Activated CD8-positive, alpha-beta memory T cell treated with anti-CD3 and anti-CD28 coated beads for 24 hours (primary cell): ENCODE measurements at places on chromosomes 13 and 19.

DNA sequence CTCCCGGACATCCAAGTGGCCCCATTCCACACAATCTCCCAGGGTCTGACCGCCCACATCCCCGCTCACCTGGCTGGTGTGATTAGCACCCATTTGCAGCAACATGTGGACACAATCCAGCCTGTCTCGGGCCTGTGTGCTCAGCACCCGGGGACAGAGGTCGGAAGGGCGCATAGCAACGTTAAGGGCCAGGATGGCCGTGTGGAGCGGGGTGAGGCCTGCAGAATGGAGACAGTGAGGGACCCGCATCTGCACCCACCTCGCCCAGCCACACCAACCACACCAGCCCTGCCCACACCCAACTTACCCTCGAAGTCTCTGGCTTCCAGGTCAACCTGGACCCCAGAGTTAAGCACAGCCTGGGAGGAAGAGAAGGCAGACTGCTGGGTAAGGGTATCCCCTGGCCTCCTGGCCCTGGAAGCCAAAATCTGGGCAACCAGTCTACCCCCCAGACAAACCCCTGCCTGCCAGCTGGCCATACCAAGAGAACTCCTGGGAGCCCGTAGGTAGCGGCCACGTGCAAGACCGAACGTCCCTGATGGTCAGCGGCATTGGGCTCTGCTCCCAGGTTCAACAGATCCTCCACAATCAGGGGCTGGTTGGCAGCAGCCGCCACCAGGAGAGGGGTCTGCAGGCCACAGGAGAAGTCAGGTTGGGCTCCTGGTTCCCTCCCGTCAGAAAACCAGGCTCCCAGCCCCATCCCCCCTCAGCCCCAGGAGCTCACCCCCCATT, 4.3 kb downstream of the NFKBID start:
- DNase-seq, result no peak

DNA sequence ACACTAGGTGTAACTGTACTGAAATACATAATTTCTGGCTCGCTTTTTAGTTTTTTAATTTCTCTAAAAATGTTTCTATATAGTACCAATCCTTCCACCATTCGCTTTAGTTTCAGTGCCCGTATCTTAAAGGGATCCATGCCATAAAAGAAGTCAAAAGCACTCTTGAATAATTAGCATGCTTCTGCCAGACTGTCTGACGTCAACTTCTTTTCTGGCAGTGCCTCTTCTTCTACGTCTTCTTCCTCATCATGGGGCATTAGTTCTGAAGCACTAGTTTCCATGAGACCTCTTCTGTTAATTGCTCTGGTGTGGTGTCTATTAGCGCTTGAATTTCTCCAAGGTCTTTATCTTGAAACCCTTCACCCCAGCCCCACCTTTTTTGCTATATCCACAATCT, 93.8 kb upstream of the DOCK9 start:
- DNase-seq, result no peak

GRCh38 chr13:31192306-31192705, 7.5 kb upstream of the B3GLCT start:
- DNase-seq, result no peak

DNA sequence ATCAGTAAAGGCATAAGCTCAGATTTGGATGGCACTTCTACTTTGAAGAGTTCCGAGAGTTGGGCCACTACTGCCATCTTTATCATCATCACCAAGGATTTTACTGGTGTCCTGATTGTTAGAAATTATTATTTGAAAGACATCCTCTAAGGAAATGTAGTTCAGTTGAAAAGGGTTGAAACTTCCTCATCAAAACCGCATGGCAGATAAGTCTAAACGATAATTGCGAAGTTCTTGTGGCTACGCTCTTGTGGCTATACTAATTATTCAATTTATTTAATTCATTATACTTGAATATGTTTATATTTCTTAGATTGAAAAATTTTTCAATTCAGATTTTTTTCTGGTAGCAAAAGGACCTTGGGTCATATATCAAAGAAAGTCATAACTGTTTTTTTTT, 22.4 kb downstream of the TNFRSF19 start:
- DNase-seq, result no peak

GRCh38 chr13:20403826-20404225, 121.8 kb downstream of the CRYL1 start:
- DNase-seq, result peak; percentile 21

DNA sequence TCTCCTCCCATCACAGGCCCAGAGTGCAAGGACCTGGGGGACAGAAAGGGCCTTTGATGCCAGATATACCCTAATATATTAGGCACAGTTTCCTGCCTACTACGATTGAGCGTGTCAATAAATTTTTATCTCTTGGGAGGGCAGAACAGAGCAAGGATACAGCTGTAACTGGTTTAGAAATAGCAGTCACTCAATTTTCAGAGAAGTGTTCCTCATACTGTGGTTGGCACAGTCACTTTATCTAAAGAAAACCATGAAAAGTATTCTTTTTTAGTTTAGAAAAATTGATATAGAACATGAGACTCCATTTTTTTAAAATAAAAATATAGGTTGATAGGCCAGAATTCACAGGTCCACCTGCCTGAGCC, 460 bp upstream of the ZNF155 start:
- DNase-seq, result no peak

DNA sequence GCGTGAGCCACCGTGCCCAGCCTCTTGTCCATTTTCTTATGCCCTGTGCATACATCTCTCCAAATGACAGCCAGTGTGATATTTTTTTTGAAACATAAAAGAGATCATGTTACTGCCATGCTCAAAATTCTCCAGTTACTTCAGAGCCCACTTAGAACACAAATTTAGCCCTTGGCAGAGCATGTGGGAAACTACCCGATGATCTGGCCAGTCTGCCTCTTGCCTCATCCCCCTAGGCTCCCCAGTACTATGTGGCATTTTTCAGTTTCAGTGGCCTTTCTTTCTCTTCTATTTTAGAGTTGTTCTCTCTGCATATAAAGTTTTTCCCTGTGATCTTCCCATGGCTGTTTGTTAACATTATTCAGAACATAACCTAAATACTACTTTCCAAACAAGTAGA, 323.0 kb downstream of the GPC5 start:
- DNase-seq, result no peak

- DNase-seq, result no peak
These were observed 31.0 kb upstream of the KATNAL1 start for GRCh38 chr13:30338331-30338851.

DNA sequence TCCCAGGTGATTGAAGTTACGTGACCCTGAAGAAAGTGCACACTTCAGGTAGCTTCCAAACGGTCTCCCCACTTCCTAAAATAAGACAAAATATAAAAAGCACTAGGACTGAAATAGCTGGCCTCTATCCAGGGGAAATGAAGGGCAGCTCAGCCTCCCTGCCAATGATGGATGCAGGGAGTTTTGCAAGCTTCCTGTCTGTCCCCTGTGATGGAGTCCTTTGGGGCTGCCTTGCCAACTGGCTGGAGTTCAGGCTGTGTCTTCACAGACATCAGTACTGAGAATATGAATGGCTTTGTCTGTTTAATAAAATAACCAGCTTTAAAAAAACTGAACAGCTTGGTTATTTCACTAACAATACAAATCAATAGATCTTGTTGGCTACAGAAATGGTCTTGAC, 101.4 kb upstream of the GPR12 start:
- no peak for DNase-seq

DNA sequence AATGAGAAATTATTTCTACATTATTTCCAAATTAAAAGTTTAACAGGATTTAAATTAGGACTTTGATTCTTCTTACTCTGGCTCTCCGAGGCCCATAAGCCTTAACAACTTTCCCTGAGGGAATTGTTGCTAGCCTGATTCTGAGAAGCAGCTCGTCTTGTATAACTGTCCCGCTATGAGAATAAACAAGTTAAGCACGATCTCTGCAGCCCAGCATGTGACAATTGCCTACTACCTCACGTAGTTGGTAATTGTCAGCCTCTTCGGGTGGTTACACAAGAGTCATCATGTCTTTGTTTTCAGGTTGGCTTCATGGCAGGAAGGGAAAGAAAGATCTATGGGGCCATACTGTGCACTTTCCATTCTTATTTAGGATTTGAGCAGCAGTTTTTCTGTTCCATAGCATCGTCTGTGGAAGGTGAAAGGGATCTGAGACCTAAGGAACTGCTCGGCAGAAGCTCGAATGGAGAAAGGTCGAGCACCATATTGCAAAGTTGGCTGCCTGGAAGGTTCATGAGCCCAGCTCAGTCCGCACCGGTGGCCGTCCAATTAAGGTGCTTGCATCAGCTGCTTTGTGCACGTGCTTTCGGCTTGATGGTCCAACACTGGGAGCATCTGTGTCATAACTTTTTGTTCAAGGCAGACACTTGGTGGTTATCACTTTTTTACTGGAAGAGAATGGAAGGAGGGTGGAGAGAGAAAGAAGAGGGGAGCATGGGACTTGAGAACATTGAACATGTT, 1.8 kb upstream of the STARD13 start:
- no peak for DNase-seq

- DNase-seq, result no peak
These were observed 15.8 kb upstream of the CLDN10 start for GRCh38 chr13:95536632-95537241.

- DNase-seq, result no peak
These were observed 16.4 kb upstream of the KCNN1 start for GRCh38 chr19:17950310-17951156.

DNA sequence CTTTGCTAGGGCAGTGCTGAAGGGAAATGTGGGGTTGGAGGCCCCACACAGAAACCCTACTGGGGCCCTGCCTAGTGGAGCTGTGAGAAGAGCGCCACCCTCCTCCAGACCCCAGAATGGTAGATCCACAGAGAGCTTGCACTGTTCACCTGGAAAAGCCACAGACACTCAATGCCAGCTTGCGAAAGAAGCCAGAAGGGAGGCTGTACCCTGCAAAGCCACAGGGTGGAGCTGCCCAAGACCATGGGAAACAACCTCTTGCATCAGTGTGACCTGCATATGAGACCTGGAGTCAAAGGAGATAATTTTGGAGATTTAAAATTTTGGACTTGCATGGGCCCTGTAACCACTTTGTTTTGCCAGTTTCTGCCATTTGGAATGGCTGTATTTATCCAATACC, 615.4 kb upstream of the MIR17HG start:
- DNase-seq, result no peak

DNA sequence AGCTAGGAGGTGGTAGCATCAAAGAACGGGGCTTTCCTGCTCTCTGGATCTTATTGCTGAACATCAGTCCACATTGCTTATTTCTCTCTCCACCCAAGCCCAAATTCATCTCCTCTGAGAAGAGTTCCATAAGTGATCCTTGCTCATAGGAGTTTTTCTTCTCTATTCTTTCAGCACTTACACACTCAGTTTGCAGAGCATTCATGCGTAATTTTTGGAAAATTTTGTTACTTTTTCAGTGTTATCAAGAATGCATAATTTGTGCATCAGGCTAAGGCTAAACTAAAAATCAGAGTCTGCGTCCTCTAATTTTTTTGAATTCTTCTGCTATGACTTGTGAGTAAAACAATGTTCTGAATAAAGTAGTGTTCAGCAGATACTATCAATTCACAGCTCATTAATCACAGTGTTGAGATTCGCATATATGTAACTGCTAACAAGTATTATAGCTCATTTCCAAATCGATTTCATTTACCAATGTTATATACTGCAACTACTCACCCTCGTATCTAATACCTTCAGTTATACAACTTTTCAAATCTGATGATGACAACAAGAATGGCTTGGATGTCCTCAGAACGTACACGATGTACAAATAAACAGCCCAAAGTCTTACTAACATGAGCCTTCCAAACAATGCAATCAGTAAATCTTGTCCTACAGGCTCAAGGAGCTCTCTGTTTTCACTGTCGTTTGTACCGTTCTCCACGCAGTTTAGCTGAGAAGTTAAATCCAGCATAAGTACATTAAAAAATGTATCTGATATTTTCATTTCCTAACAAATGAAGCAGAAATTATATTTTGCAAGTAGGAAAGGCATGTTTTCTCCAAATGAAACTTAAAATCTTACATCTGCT, 36.4 kb upstream of the STARD13 start:
- DNase-seq, result no peak

- no peak for DNase-seq
These were observed 8.9 kb upstream of the RSPH6A start for GRCh38 chr19:45824041-45824471.
